SJSA1 (cell line): ENCODE measurements at places on chromosomes 11 and 22.
A peak's percentile ranks its signal among the peaks of the same experiment; 100 is the strongest.

DNA sequence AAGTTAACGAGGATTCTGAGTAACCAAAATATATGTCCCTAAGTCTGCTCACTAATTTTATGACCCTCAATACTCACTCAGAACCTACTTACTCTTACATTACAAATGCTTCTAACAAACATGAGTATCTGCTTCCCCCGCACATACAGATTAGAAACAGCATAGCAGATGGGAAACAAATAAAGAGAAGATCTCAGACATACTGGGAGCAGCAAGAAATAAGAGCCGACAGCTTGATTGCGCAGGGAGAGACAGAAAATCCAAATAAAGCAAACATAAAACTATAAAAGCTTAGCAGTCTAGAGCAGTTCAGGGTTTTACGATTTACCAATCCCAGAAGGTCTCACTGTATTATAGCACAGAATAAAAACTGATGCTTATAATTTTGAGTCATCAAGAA, 89.1 kb upstream of the DBX1 start:
- no peak for DNase-seq
- no peak overlapping the region for H3K4me3 ChIP-seq
- H3K36me3 ChIP-seq, result no peaks in the 10 kb centered on the region
- no peak overlapping the region for H3K27ac ChIP-seq
- H3K4me1 ChIP-seq, result no peaks in the 10 kb centered on the region
- H3K27me3 ChIP-seq, result peaks cover 26% of the 10 kb centered on the region

DNA sequence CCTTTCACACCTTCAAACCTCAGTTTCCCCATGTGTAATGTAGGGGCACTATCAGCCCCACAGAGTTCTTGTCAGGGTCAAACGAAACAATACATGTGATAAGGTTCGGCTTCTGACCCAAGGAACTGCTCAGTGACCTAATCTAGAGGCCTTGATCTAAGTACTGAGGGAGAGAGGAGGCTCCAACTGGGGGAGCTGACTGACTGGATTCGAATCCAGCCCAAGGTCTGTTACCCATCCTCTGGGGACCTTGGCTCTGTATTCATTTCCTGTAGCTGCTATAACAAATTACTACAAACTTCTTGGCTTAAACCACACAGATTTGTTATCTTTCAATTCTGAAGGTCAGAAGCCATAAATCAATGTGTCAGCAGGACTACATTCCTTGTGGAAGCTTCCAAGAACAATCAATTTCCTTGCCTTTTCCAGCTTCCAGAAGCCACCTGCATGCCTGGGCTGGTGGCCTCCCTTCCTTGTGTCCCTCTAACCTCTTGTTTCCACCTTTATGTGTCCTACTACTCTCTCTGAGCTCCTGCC, 10.7 kb upstream of the ANAPC15 start:
- H3K4me1 ChIP-seq, result no peaks in the 10 kb centered on the region
- no peak for DNase-seq
- H3K36me3 ChIP-seq, result no peaks in the 10 kb centered on the region
- no peak overlapping the region for H3K4me3 ChIP-seq

DNA sequence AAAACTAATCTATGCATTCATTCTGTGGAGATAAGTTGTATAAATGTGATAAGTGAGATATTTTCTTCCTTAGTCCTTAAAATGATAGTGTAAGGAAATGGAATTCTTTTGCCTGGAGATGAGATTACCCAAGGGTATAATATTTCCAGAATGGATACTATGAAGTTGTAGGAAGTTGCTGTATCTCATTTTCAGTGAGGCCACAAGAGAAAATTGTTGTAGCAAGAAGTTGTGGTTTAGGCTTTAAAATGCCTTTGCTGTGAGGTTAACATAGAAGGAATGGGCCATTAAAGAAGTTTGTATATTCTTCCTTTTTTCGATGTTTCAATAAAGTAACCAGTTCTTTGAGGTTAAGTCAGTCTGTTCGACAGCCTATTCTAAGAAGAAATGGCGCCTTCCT, 50.7 kb upstream of the LIN7C start:
- no peaks in the 10 kb centered on the region for H3K36me3 ChIP-seq
- H3K27ac ChIP-seq, result no peak overlapping the region
- H3K4me3 ChIP-seq, result no peak overlapping the region
- H3K4me1 ChIP-seq, result no peaks in the 10 kb centered on the region
- DNase-seq, result peak; percentile 10

DNA sequence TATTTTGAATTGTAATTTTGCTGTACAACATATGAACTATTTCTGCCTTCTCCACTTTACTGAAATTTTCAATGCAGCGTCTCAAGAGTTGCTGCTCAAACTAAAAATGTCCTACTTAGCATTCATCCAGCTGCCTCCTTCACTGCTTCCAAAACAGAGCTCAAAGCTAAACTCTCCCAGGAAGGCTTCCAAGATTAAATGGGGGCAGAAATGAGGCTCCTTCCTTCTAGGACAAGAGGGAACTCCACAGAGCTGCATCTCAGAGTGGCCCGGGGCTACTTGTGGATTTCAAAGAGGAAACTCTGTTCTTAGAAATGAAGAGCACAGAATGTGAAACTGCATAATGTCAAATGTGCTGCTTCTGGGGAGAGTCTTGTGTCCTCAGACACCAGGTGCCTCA, 295.9 kb upstream of the NCAM1 start:
- no peak overlapping the region for H3K27ac ChIP-seq
- DNase-seq, result no peak
- H3K36me3 ChIP-seq, result no peaks in the 10 kb centered on the region
- H3K4me3 ChIP-seq, result no peak overlapping the region
- no peaks in the 10 kb centered on the region for H3K27me3 ChIP-seq

GRCh38 chr22:33652615-33653014, 267.7 kb downstream of the LARGE1 start:
- no peaks in the 10 kb centered on the region for H3K36me3 ChIP-seq
- no peak overlapping the region for H3K4me3 ChIP-seq
- DNase-seq, result no peak
- H3K27me3 ChIP-seq, result no peaks in the 10 kb centered on the region

- no peaks in the 10 kb centered on the region for H3K4me1 ChIP-seq
- H3K27ac ChIP-seq, result no peak overlapping the region
Measured at GRCh38 chr11:35859301-35859700, 84.6 kb upstream of the LDLRAD3 start.
